HT-29 (cell line): ENCODE measurements at places on chromosomes 12 and 14. TPM values are rescaled to one million over a fixed set of nuclear protein-coding genes. Genes with fewer than 3 reads are reported as not detected.

The PRR4 gene
- 0.13 and 0.28 TPM in 2 replicates for total RNA-seq

The TAS2R7 gene
- not detected in 2 replicates for total RNA-seq

The RGS6 gene
- total RNA-seq, result not detected in 2 replicates

The JKAMP gene
- 15.1 and 17.2 TPM in 2 replicates for total RNA-seq
